Hematopoietic multipotent progenitor cell treated with erythropoietin and hydrocortisone succinate and interleukin-3 and kit ligand, for 6 days (in vitro differentiated cells): ENCODE measurements at places on chromosomes 3 and 15.
A peak's percentile ranks its signal among the peaks of the same experiment; 100 is the strongest.

DNA sequence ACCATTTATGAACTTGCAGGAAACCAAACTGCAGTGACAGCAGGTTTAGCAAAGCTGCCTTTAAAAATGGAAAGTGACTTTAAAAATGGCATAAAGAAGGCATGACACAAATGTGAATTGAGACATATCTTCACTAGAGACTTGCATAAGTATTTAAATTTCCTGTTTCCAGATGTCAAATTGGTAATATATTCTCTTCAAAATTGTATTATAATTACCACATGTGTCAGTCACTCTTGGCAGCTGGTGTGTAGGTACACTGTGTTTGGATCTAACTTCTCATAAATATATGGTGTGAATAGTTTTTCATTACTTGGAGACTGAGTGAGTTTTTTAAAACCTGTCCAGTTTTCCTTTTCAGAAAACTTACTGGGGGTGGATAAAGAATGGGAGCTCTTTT, 636.2 kb upstream of the SGO1 start:
- no peak for DNase-seq

GRCh38 chr3:89964347-89964746, 856.9 kb downstream of the EPHA3 start:
- DNase-seq = no peak

GRCh38 chr15:61474796-61475195, 245.7 kb upstream of the RORA start:
- DNase-seq = no peak

DNA sequence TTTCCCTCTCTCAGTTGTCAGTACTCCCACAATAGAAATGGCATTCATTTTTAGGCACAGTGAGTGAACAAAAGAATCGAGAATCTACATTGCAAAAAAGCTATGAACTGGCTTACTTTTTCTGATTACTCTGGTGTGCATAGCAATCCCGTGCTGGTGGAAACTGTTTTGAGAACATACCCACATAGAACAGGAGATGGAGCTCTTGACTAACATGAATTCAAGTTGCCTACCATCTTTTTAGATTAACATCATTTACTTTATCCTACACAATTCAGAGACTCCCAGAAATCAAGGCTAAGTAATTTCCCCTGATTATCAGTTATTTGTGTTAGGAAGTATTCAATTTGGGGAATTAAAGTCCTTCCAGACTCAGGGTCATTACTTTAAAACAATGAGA, 326.6 kb downstream of the ARPP21 start:
- DNase-seq = peak; percentile 66

- DNase-seq = no peak
Measured at GRCh38 chr3:134134240-134134639, 104.5 kb upstream of the SLCO2A1 start.

- DNase-seq = no peak
Measured at GRCh38 chr15:63045879-63046278, 3.3 kb downstream of the TPM1 start.

DNA sequence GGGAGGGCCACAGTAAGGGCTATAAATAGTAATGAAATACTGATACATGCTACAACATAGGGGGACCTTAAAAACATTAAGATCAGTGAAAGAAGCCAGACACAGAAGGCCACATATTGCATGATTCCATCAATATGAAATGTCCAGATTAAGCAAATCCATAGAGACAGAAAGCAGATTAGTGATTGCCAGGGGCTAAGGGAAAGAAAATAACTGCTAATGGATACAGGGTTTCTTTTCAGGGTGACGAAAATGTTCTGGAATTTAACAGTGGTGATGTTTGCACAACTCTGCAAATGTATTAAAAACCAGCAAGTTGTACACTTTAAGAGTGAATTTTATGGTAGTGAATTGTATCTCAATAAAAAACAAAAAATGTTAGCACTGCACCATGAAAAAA, 37.0 kb downstream of the PIK3R4 start:
- no peak for DNase-seq

- no peak for DNase-seq
Measured at GRCh38 chr3:64865839-64866570, 178.2 kb upstream of the ADAMTS9 start.

DNA sequence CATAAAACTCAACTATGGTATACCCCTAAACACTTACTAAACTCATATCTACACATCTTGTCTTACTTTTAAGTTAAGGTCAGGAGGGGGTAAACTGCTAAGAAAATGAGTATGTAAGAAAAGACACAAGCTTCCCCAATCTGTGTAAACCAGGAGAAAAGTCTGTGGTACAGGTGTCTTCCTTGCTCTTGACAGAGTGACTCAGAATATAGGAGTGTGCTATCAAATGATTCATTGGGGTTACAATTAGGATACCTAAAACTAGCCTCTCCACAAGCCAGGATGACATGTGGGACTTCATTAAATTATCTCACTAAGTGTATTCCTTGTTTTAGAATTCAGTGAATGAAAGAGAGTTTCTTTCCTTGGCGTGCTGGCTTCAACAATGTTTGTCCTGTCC, 274.8 kb downstream of the BBX start:
- DNase-seq = no peak

DNA sequence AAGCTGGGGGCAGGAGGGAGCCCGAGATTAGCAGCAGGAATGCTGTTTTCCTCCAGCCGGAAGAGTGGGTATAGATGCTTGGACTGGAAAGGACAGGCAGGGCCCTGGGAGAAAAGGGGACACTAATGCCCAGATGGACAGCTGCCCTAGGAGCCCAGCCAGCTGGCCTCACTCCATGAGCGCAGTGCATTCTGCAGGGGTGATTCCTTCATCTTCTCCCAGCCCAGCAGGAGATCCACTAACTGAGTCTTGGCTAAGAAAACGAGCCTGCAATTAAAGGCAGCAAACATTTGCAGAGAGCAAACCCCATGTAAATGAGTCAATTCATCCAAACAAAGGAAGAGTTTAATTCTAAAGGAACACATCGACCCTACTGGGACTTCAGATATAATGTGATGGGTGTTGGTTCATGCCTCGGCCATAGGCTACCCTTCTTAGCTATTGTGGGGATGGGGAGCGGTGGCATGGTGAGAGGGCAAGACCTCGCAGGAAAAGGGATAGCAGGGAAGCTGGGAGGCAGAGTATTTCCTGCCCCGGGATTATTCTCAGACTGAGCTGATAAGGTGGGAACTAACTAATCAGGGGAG, 13.3 kb upstream of the MINAR1 start:
- DNase-seq = no peak

DNA sequence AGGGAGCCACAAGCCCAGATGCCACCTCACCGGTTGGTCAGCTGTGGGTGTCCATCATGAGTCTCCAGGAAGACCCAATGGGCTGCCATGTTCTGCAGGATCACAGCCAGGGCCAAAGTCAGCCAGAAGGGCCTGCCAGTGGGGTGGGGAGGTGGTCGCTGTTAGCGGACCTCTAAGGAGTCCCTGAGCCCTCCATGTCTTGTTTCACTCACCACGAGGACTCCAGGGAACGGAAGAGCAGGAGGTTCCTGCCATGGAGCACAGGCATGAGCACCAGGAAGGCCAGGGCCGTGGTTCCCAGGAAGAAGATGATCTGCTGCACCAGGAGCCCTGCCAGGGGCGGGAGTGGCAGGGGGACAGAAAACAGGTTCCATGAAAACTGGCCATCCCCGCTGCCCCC, 8.6 kb downstream of the ISLR start:
- DNase-seq = no peak

- DNase-seq = peak; percentile 8
Measured at GRCh38 chr3:170811515-170811914, 58.5 kb downstream of the RPL22L1 start.

- peak; percentile 91 for DNase-seq
Measured at GRCh38 chr15:78276064-78276943, 11.9 kb downstream of the DNAJA4 start.

GRCh38 chr3:52238761-52239701, at the start of gene TWF2:
Gene TWF2, minus strand, starts transcription at chr3:52239158. Its CDS starts 142 bp downstream, at chr3:52239016.
- DNase-seq = peak; percentile 87

DNA sequence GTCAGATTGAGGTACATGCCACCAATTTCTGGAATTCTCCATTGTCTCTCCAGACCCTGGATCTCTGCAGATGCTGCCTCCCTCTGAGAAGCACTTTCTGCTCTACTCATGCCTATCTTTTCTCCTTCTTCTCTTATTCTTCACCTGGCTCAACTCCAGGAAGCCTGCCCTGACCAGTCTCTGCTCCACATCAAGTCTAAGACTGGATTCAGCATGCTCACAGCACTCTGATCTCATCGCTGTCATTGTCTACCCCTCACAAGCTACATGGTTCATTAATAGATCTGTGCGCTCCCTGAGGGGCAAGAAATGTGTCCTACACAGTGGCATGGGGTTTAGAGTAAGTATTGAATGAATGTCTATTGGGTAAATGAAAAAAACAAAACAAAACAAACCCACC, 38.7 kb downstream of the CCR4 start:
- DNase-seq = no peak

DNA sequence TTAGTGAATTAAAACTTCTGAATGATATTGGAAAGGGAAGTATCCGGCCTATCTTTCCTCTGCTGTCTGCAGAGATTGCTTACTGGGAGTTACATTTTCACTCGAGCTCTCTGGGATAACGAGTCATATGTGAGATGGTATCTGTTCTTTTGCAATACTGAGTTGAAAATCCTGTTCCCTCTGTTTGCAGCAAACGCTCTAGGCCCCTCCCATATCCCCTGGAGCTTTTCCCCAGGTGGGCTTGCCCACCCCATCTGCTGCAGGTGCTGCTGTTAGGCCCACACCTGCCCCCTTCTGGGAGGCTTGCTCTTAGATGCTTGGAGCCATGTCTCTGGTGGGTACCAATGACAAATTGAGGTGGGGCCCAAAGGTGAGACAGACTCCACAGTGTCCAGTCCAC, 42.7 kb upstream of the MTMR10 start:
- no peak for DNase-seq

DNA sequence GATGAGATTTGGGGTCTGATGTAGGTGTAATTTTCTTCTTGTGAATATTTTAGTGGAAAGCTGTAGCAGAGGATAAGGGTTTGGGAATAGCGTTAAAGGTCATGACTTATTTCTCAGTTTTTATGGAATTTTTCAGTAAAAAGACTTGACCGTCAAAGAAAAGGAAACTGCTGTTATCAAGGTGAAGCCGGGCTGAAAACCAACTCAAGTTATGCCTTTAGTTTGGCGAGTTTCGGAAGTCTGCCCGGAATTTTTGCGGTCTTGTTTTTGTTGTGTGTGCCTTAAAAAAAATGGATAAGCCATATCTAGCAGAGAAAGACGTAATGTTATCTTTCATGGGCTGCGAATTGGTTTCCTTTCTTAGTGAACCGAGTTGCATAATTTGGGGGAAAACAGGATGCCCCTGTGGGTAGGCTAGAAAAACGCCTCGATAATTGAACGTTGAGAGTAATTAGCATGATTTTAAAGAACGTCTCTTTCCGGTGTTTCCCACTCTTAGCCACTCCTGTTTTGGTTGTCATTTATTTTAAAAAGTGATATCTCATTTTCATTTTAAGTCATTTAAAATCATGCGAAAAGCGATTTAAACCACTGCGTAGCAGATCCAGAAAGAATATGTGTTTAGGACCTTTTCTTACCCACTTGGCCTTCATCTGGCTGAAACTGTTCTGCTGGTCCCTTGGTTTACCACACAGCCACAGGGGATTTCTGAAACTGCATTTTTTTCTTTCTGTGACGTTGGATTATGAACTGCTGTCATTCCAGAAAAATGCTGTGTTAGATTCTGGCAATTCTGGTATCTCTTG, 1.1 kb downstream of the NFKBIZ start:
- peak; percentile 85 for DNase-seq

DNA sequence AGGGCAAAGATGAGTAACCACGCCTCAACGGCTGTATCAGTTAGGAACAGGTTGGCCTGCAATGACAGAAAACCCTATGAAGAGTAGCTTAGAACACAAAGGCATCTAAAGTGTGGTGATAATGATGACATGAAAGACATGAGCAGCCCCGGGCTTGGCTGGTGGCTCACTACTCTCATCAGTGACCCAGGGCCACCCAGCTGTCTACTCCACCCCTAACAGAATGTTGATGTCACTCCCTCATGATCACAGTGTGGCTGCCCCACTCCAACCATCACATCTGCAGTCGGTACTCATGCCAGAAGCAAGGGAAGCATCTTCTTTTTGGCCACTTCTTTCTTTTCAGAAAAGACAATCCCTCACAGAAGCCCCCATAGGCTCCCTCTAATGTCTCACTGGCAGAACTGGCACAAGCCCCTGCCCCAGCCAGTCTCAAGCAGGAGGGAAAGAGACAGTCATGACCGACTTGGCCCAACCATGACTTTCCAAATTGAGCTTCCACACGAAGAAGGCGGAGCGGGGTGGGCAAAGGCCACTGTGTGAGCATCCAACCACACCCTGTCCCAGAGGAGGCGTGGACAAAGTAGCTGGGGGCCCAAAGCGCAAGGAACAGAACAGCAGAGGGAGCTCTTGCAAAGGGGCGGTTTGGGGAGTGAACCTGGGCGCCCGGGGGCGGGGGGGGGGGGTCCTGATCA, 72.0 kb upstream of the IQSEC1 start:
- peak; percentile 23 for DNase-seq

GRCh38 chr3:116517308-116517707, 72.0 kb upstream of the LSAMP start:
- peak; percentile 27 for DNase-seq

GRCh38 chr15:85828126-85828525, 33.4 kb upstream of the KLHL25 start:
- no peak for DNase-seq

GRCh38 chr15:45594835-45595530, 7.8 kb downstream of the BLOC1S6 start:
- no peak for DNase-seq

DNA sequence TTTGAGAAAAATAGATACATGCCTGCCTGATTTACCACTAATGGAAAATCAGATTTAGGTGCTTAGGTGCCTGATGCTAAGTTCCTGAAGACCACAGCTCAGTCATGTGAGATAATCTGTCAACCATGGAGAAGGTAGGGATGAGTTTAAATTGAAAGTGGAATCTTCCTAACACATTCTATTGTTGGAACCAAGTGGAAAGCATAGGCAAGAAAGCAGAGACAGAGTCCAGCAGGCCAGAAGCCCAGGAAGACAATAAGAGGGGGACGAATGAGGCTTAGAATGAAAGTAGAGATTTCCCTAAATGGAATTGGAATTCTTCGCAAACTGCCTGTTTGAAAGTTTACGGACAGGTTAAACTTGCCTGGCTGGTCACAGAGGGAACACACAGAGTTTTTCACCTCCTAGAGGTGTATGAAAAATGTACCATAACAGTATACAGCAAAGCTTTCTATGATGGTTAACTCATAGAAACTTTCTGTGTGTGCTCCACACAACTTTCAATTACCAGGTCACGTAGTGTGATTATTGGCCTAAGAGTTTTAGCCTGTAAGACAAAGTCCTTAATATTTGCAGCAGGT, 453.8 kb upstream of the KCNMB2 start:
- no peak for DNase-seq

DNA sequence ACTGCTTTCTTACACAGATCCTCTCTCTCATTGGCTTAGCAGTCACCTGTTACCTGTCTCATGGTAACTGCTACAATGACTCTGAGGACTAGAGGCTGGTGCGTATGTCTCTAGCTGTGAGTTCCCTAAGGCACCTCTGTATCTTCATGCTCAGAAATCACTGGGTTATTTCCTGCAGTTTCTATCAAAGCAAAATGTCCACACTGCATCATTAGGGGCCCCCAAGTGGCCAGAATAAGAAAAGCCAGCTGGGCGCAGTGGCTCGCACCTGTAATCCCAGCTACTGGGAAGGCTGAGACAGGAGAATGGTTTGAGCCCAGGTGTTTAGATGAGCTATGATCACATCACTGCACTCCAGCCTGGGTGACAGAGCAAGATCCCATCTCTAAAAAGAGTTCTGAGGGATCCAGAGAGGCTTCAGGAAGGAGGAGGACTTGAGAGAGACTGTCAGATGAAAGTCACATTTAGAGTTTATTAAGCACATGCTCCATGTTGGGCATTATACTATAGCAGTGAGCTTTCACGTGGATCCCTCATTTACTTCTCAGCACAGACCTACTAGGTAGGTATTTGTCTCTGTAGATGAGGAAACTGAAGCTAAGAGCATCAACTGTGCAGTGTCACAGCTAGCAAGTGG, 2.3 kb upstream of the VPS18 start:
- peak; percentile 78 for DNase-seq
